T-helper 17 cell (primary cell): ENCODE measurements at places on chromosomes 2 and 18.

- DNase-seq: no peak
Observed at GRCh38 chr18:6249788-6250187, 164.9 kb downstream of the L3MBTL4 start.

GRCh38 chr2:232882505-232883115 lies 12.5 kb downstream of the SNORC start:
- no peak for DNase-seq

- DNase-seq: no peak
Observed at GRCh38 chr18:2028986-2029385, 542.3 kb downstream of the METTL4 start.

- DNase-seq: no peak
Observed at GRCh38 chr2:238499731-238500580, 73.2 kb downstream of the ASB1 start.

DNA sequence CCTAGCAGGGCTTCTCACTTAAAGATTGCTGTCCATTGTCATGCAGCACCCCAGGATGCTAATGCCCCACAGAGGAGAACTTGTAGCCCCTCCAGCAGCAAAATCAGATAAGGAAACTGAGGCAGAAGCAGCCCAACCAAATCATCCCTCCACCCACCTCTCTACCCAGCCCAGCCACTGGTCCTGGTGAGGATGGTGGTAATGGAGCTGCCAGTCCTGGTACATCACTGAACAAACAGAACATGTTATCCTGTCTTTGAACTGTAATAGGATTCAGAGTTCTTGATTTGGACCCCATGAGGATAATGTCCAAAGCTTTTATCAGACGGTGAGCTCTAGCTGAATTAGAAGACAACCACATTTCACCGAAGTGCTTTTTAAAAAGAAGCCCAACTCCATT lies 113.2 kb downstream of the MRO start:
- DNase-seq: no peak

- no peak for DNase-seq
Observed at GRCh38 chr18:79748321-79749180, 49.2 kb upstream of the KCNG2 start.

DNA sequence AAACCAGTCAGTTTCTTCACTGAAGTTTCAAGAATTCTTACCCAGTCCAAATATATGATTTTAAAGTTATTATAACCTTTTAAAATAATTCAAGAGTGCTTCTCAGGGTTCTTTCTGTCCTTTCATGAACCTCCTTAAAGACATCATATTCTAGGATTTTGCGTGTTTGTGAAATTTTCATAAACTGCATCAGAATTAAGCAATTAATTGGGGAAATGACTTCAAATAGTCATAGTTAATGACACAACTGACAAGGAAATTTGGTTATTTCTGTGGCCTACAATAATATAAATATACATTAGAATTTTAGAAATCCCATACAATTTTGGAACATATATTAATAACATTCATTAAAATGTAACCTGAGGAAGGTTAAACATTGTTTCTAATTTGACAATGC lies 10.5 kb downstream of the CYP27A1 start:
- DNase-seq: no peak

GRCh38 chr18:57210107-57210715 lies 63.3 kb downstream of the BOD1L2 start:
- DNase-seq: no peak

GRCh38 chr18:41818381-41819355 lies 136.4 kb upstream of the PIK3C3 start:
- DNase-seq: no peak

DNA sequence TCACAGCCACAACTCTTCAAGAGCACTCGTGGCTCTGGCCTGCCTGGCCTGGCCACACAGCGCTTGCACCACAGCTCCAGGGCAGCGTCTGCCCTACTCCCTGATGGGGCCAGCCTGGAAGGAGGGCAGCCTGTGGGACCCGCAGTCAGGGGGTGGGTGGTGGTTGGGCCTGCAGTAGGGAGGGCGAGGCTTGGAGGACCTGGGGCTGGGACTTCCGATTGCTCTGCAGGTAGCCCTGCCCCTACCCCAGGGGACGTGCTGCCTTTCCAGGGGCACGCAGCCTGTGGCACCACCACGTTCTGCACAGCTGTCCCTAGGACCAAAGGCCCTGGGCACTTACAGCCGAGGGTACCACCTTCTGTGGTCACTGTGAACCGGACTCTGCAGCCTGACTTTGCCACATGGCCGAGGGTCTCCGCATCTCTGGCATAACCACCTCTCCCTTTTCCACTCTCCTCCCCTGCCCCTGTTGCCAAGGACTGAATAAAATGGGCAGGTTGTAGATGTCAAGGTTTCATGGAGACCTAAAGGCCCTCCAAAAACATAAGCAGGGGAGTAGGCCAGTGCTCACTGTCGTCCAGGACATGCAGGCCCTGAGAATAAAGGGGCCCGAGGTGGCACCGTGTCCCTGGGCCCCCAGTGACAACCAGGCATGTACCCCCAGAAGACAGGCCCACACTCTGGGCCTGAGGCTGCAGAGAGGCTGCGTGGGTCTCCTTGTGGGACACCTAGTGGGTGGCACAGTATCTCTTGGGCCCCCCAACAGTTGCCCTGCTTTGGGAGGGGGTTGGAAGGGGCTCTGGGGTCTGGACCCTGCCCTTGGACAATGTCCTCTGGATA lies 87.3 kb downstream of the INHBB start:
- no peak for DNase-seq

DNA sequence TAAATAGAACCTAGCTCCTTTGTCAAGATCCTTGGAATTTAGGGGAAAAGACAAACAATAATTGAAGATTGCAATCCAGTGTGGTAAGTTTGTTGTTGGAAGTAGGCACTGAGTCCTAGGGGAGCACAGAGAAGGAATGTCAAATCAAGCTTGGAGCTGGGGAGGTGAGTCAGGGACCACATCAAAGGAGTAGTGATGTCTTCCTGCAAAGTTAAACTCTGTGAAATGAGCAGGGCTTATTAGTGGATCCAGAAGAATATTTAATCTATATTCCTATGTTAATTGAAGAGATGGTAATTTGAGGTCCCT lies 41.7 kb upstream of the NABP1 start:
- DNase-seq: no peak

GRCh38 chr2:212923393-212923792 lies 228.0 kb downstream of the IKZF2 start:
- no peak for DNase-seq

- no peak for DNase-seq
Observed at GRCh38 chr2:98158305-98158704, 71.3 kb downstream of the VWA3B start.

GRCh38 chr2:37730037-37730818 lies 58.8 kb upstream of the CDC42EP3 start:
- no peak for DNase-seq

- no peak for DNase-seq
Observed at GRCh38 chr2:199716807-199717586, 134.0 kb downstream of the FTCDNL1 start.

GRCh38 chr2:113829270-113829669 lies 60.6 kb upstream of the ACTR3 start:
- no peak for DNase-seq

DNA sequence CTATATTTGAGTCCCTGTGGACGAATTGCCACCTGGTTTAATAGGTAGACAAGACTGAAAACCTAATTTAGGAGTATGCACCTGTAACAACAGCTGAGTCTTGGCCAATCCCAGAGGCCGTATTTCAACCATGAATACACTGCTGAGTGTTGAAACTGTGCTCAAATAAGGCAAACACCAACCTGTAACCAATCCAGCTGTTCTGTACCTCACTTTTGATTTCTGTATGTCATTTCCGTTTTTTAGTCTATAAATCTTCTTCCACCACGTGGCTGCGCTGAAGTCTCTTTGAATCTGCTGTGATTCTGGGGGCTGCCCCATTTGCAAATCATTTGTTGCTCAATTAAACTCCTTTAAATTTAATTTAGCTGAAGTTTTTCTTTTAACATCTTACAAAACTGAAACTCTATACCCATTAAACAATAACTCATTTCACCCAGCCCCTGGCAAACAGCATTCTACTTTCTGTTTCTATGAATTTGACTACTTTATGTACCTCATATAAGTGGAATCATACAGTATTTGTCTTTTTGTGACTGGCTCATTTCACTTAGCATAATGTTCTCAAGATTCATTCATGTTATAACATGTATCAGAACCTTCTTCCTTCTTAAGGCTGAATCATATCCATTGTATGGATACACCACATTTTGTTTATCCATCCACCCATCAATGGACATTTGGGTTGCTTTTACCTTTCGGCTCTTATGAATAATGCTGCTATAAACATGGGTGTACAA lies 7.5 kb upstream of the YPEL5 start:
- DNase-seq: no peak

DNA sequence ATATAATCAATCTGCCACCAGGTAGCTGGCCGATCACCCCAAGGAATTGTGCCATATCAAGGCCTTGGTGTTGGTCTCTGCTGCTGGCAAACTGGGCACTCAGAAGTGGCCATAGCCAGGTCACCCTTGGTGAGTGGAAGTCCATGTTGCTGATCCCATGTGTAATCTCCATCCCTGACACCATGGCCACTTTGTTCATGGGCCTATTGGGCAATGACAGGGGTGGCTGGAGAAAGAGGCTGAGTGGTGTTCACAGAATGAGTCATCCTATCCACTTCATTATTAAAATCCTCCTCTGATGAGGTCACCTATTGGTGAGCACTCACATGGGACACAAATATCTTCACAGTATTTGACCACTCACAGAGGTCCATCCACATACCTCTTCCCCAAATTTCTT lies 26.7 kb upstream of the CD226 start:
- DNase-seq: no peak

- no peak for DNase-seq
Observed at GRCh38 chr18:3486512-3486911, 36.5 kb downstream of the TGIF1 start.

DNA sequence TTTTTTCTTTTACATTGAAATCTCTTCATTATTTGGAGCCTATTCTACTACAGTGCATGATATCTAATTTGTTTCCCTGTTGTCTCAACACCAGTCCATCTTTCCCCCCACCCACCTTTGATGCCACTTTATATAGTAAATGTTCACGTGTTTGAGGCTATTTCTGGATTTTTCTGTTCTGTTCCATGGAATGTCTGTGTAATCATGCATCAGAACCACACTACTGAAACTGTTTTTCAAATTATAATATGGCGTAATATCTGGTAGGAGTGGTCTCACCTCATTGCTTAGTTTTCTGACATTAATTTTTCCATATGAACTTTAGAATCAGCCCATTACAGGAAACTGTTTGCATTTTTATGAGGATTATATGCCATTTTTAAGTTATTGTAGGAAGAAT lies 19.1 kb upstream of the NARS1 start:
- DNase-seq: no peak

DNA sequence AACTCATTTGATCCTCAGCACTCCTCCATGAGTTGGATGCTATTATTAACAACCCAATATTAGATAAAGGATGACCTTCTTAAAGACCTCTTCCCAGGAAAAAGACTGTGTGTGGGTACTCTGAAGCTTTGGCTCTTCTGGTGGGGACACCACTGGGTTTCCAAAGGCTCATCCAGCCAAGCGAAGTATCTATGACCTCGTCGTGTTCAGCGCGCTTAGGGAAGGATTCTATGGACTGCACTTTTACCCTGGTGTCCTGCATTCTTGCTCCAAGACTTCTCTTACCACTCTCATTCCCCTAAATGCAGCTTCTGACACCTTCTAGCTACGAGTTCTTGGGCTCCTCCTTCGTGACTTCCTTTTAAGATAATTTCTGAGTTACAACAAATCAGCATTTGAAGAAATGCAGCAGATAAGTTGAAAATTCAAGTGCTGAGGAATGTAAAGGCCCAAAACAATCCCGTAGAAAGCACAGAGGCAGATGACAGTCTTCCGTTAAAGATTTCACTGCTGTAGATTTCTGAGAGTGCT lies 673 bp upstream of the HNMT start:
- DNase-seq: no peak

DNA sequence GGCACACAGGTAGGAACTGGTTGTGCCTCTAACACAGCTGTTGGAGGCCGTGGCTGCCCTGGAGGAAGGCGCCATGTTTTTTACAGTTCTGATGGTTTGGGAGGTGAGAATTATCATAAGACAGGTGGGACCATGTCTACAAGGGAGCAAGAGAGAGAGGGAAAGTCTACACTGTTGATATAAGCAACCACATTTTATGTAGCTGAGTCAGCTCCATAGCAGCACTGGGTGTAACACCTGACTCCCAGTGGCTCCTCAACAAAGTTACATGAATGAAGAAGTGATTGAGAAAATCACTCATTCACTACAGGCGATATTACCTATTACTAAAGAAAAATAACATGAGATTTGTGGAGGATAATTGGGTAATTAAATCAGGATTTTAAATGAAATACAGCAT lies 41.3 kb upstream of the ACAA2 start:
- DNase-seq: no peak

DNA sequence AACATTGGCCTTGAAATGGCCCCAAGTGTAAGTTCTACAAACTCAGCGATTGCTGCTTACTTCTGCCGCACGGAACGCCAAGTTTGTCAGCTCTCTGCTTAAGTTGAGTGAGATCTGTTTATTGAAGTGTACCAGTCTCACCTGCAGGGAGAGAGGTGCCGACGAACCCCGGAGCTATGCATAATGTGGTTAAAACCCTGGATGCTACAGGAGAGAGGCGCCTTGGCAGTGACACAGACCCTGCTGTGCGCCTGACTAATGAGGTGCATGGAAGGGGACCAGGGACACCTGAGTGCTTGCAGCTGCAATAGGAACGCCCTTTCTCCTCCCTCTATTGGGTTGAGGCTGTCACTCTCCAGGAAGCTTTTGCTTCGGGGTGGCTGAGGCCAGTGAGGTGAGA lies 979 bp downstream of the SLC9A2 start:
- DNase-seq: no peak

DNA sequence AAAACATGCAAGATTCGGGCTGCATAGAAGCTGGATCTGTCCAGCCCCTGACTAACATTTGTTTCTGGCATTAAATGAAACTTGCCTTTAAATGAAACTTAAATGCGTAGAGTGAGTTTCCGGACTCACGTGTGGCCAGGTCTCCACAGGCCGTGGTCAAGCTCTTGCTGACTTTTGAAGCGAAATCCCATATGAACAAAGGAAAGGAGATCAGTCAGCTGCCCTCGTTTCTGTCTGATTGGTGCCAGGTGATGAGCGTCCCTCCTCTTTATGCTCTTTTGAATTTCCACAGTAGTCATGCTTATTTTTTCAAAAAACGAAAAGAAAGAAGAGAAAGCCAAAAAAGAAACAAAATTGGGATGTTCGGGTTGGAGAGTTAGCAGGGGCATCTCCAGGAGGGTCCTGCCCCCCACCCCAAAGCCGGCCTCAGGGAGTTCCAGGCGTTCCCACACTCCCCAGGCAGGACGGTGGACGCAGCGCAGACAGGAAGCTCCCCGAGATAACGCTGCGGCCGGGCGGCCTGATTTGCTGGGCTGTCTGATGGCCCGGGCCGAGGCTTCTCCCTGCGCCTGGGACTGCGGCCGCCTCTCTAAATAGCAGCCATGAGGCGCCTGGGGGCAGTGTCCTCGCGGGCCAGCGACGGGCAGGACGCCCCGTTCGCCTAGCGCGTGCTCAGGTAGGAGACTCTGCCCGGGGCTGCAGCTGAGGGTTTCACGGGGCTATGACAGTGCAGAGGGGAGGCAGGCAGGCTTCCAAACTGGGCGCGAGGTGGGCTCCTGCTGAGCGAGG lies at the start of gene COLEC11:
TSS of gene COLEC11 (plus strand) at position 620 of the 789 bp plus-strand sequence. CDS start 9,229 bp downstream, outside the sequence.
- no peak for DNase-seq
